Activated CD8-positive, alpha-beta memory T cell treated with anti-CD3 and anti-CD28 coated beads for 4 hours (primary cell): ENCODE measurements at places on chromosomes 13 and 19.

GRCh38 chr13:39254601-39255000 is 216.3 kb downstream of the NHLRC3 start:
- no peak for DNase-seq

DNA sequence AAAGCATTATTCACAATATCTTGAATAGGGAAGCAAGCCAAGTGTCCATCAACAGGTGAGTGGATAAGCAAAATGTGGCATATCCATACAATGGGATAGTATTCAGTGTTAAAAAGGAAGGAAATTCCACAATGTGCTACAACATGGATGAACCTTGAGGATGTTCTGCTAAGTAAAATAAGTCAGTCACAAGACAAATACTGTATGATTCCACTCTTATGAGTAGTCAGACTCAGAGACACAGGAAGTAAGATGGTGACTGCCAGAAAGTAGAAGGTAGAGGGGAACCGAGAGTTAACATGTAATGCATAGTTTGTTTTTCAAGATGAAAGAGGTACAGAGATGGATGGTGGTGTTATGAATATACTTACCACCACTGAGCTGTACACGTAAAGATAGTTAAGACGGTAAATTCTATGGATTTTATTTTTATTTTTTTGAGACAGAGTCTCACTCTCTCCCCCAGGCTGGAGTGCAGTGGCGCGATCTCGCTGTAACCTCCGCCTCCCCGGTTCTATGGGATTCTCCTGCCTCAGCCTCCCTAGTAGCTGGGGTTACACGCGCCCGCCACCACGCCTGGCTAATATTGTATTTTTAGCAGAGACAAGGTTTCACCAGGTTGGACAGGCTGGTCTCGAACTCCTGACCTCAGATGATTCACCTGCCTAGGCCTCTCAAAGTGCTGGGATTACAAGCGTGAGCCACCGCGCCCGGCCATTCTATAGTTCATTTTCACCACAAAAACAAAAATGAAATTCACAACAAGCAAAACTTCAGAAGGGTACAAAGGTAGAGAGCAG is 1.0 kb upstream of the CHAMP1 start:
- DNase-seq = no peak

GRCh38 chr13:39196965-39197646 is 158.8 kb downstream of the NHLRC3 start:
- DNase-seq = no peak

DNA sequence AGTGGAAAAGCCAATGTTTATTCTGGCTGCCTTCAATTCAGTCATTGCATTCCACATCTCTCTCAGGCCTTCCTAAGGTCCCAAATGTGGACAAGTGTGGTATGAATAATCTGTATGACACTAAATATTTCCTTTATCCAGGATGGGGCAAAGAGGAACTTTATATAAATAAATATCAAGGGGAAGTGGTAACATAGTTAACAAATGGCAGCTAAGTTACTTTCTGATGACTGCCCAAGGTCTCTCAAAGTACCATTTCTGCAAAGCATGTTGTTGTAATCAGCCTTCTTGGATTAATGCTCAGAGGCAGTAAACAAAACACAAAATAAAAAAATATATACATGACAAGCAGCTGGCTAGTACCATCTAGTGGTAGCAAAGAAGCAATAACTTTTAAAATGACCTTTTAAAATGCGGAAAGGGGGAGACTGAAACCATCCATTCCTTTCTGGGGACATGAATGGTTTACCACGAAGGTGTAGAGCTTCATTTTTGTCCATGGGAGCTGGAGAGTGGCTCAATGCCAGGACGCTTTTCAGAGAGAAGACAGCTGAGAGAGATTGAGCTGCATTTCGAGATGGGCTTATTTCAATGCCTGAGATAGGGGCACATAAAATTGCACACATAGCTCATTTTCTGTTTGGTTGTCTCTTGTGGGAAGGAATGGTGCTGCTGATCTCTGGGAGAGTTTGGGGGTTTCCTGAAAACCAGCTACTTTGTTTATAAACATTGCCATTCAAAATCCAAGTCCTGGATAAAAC is 259.2 kb downstream of the RFC3 start:
- DNase-seq = no peak
